Stimulated activated CD4-positive, alpha-beta T cell treated with anti-CD3 and anti-CD28 coated beads, Interleukin-15, amount 100 ng/mL, for 24 hours (primary cell): ENCODE measurements at places on chromosomes 4 and X.
A peak's percentile ranks its signal among the peaks of the same experiment; 100 is the strongest.

DNA sequence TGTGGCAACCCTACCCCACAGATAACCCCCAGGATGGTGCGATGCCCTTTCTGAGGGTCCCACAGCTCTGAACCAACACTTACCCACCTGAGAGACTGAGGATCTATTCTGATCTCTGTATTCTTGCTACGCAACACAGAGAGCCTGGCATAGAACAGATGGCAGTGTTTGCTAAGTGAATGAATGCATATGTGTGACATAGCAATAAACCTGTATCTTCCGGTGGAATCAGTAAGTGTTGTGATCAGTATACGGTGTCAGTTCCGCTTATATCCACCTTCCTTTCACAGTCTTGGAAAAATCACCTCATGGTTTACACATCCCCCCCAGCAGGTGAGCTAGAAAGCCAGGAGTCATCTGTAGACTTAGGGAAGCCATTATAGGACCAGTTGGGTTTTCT lies 5.9 kb upstream of the HSD17B10 start:
- DNase-seq = no peak

- no peak for DNase-seq
These were observed 57.0 kb upstream of the ARSJ start for GRCh38 chr4:114036426-114036825.

DNA sequence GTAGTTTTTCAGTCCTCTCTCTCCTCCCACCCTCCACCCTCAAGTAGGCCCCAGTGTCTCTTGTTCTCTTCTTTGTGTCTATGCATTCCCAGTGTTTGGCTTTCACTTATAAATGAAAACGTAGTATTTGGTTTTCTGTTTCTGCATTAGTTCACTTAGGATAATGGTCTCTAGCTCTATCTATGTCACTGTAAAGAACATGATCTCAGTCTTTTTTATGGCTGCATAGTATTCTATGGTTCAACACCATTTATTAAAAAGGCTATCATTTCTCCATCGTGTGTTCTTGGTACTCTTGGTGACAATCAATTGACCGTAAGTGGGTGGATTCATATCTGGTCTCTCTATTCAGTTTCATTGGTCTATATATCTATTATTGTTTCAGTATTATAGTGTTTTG lies 18.7 kb upstream of the IL2 start:
- DNase-seq = no peak

DNA sequence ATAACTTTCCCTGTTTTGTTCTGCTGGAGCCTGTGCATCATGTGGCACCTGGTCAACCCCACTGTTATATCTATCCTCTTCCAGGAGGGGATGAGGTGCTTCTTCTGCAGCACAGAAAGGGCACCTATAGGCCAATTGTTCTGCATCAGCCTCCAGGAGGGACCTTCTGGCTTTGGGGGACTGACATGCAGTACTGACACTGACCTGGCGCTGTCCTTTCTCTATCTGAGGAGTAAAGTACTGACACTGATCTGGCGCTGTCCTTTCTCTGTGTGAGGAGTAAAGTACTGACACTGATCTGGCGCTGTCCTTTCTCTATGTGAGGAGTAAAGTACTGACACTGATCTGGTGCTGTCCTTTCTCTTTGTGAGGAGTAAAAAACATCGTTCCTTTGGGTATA lies 498.4 kb downstream of the PACRGL start:
- no peak for DNase-seq

DNA sequence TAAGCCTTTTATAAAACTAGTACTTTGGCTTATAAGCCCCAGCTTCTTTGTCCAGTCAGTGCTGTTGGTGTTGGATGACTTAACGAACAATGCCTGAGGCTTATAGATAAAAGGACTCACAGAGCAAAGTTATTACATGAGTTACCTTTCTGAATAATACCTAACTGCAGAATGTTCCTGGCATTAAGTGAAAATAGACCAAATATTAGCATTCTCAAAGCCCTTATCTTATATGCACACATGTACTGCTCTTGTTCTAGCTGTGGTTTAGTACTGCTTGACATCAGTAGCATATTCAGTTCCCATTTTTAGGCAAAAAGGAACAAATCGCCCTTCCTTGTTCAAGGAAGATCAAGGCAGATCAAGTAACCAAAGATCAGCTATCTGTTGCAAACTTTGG lies 131.6 kb downstream of the ZNF330 start:
- no peak for DNase-seq

- DNase-seq = no peak
These were observed 268.9 kb downstream of the ASMT start for GRCh38 chrX:1883772-1884171.

- DNase-seq = no peak
These were observed 64.1 kb downstream of the TMA16 start for GRCh38 chr4:163558539-163559044.

- DNase-seq = no peak
These were observed 28.7 kb upstream of the STOX2 start for GRCh38 chr4:183876268-183876934.

DNA sequence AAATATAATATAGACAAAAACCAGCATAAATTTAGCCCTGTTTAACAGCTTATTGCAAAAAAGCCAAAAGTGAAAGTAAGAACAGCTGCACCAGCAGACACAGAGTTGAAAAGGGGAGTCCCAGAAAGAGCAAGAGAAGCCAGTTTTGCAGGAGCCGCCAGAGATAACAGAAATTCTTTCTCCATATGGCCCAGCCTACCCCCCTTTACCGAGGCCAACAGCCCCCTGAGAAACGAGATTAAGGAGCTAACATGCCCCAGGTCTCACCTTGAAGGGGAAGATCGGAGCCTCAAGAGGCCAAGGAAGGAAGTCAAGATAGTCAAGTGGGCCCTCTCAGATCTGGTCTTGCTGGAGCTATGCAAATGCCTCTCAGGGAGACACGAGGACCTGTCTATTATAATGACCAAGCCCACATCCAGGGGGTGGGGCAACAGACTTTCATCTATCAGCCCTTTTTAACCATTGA lies 4.8 kb downstream of the ACOX3 start:
- peak; percentile 59 for DNase-seq

DNA sequence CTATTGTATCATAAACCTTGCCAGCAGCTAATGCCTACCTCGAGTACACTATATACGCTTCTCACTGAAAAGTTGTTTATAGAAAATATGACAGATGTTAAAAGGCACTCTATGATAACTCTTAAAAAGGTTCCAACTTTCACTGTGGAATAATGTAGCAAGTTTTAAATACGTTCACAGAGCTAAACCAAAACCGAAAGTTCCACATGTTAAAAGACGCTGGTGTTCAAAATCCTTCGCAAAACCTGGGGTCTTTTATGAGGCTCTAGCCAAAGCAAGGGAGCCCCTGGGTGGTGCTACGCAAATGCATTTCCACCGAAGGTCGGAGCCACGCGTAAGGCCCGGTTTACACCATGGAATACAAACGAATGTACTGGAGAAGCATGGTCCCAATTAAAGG lies 103.7 kb upstream of the TENM3 start:
- no peak for DNase-seq

GRCh38 chrX:153611298-153612095 lies 12.6 kb upstream of the CCNQ start:
- no peak for DNase-seq

DNA sequence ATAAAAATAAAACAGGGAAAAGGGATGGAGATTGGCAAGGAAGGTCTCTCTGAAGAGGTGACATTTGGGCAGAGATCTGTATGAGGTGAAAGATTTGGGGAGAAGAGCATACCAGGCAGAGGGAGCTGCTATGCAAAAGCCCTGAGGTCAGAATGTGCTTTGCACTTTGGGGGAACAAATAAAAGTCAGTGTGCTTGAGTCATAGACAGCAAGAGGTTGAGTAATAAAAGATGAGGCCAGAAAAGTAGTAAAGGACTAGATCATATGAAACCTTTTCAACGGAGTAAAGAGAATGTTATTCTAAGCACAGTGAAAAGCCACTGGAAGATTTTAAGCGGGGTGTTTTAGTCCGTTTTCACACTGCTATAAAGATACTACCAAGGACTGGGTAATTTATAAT lies 76.5 kb upstream of the TEX13A start:
- DNase-seq = no peak

- no peak for DNase-seq
These were observed 733.4 kb upstream of the INTU start for GRCh38 chr4:126899331-126899801.

- no peak for DNase-seq
These were observed 943.0 kb upstream of the PRKX start for GRCh38 chrX:4656419-4656818.

- DNase-seq = peak; percentile 79
These were observed 146.0 kb upstream of the CPEB2 start for GRCh38 chr4:14856062-14856933.

DNA sequence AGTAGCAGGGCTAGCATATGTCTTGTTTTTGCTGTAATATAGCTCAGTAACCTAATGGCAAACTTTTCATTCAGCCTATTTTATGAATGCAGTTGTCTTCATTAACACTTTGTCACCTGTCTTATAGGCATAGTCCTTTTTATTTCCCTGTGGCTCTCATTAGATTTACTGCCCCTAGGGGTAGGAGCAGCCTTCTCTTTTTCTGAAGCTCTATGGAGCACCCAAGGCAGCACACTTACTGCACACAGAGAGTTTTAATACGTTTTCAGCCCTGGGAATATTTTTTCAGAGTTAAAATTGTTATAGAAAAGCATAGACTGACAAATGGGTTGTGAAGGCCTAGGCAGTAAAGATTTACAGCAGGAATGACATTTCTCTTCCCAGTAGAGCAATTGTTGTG lies 406.8 kb downstream of the TMA16 start:
- no peak for DNase-seq

DNA sequence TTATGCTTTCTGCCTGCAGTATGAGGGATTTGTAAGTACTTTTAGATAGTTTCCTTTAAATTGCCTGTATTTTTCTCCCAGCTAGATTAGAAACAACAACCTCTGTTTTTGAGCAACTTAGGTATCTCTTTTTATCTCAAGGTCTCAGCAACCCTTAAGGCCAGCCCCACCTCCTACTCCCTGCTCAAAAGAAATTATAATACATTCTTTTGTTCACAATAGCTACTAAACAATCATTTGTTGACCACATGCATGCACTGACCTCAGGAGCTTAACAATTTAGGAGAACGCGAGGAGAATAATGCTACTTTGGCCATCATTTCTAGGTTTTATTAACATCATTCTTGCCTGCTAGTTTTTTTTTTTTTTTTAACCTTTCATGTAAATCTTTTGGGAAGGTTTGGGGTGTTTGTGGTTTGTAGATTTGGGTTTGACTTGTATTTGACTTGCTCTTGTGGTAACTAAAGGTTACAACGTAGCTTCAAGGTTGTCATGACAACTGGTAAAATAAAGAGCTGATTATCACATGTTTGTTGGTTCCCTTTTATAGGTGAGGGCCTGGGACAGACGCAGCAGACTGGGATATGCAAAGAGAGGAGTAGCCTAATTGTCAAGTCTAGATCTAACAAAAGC lies 145.4 kb upstream of the PLAC1 start:
- no peak for DNase-seq

DNA sequence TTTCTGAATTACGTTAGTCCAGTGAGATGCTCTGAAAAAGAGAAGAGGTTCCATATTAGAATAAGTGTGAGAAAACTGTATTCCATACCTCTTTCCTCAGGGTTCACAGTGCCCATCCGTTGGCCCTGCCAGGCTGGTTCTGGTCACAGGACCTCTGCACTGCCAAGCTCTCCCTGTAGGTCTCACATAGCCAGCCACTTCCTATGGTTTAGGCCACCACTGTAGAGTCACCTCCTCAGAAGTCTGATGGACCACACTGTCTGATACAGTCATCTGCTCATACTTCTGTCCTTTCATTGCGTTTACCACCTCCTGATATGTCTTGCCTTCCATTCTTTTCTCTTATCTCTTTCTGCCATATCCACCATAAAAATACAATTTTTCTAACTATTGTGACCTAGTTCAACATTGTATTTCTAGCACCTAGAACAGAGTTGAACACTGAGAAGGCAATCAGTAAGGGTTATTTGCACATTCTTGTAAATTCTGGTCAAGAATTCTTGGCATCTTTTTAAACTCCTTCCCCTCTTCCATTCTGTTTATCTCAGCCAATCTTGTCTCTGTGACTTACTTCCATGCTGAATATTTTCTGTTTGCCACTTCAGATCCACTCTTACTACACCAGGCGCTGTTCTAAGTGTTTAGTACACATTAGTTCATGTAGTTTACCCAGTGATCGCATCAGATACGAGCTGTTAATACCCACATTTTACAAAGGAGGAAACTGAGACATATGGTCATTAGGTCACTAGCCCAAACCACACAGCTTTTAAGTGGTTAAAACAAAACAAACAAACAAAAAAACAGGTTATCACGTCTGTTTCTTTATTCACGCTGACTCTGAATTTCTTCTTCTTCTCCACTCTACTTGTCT lies 125.6 kb downstream of the CBR4 start:
- no peak for DNase-seq

GRCh38 chr4:88196523-88197185 lies 38.2 kb upstream of the ABCG2 start:
- no peak for DNase-seq

DNA sequence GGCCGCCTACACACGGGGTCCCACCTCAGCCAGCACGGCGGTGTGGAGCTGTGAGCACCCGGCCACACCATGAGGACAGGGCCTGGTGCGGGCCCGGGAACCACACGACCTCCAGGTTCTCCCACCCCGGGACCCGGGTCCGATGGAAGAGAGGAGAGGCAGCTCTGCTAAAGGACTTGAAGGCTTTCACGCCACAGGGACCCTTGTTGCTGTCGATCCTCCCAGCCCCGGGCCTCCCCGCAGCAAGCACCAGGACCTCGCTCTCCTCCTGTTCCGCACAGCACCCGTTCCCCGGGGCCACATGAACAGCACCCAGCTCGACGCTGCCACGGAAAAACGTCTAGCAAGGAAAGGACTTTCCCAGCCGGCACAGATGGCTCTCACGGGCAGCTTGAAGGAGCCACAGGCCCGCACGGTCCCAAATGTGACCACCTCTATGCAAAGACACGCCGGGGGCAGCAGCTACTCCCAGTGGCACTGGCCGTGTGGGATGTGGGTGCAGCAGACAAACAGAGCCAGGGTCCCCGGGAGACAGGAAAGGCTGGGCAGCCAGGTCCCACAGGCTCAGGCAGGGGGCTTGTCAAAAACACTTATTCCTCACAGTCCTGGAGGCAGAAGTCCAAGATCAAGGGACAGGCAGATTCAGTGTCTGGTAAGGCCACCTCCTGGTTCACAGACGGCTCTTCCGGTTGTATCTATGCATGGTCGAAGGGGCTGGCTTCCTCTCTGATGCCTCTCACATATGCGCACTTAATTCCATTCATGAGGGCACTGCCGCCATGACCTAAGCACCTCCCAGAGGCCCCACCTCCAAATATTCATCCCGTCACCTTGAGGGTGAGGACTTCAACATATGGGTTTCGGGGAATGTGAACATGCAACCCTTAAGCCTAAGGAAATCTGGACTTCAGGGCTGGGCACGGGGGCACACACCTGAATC lies 24.7 kb downstream of the FAM53A start:
- no peak for DNase-seq

DNA sequence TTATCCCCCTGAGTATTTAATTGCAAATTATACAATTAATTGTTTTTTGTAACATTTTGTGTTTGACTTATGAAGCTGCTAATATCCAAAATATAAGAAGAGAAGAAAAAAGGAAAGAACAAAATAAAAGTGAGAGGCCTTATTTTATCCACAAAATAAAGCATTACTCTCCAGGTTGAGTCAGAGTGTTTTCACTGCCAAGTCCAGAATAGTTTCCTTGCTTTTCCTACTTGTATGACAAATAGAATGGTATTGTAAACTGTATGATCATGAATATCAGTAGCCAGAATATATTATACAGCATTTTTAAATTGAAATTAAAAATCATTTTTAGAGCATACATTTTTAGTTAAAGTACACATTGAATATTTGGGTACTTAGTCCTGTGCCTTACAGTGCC lies 237.8 kb downstream of the NDST4 start:
- DNase-seq = no peak
